ENCODE measurements at places on chromosomes 6 and 20.

DNA sequence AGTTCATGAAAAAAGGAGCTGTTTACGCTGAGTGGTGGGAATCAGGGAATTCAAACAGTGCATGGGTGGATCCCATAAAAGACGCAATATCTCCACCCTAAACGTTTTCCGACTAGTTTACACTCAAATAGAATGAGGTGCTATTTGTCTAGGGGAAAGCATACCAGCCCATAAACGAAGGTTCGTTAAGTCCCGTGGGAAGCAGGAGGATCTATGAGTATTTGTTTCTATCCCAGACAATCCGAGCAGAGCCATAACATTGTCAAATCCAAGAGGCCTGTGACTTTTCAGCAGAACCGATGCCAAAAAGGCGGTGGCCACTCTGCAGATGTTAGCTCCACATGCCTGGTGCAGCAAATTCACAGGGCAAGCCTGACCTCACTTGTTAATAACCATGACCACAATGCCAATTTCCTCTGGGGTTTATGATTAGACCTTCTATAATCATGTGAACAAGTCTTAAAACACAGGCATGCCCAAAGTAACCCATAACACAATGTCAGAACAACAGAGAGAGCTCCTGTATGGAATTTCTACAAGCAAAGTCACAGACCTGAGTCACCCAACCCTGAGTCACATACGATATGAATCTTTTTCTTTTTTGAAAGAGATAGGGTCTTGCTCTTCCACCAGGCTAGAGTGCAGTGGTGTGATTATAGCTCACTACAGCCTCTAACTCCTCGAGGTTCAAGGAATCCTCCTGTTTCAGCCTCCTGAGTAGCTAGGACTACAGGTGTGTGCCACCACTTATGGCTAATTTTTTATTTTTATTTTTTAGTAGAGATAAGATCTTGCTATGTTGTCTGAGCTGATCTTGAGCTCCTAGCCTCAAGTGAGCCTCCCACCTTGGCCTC lies 123.3 kb downstream of the KIF13A start:
- DNase-seq: no peak

- no peak for DNase-seq
Observed at GRCh38 chr20:40457404-40457803, 231.6 kb downstream of the MAFB start.

DNA sequence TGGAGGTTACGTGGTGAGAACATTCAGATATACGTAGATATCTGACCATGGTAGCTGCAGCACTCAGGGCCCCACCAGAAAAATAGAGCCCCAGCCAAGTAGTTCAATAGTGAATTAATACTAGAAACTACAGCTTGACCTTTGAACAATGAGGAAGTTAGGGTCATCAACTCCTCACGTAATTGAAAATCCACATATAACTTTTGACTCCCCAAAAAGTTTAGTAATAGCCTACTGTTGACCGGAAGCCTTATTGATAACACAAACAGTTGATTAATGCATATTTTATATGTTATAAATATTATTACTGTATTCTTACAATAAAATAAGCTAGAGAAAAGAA lies 117.9 kb downstream of the SNX5 start:
- no peak for DNase-seq

GRCh38 chr6:98808541-98809210 lies 25.7 kb upstream of the POU3F2 start:
- no peak for DNase-seq

DNA sequence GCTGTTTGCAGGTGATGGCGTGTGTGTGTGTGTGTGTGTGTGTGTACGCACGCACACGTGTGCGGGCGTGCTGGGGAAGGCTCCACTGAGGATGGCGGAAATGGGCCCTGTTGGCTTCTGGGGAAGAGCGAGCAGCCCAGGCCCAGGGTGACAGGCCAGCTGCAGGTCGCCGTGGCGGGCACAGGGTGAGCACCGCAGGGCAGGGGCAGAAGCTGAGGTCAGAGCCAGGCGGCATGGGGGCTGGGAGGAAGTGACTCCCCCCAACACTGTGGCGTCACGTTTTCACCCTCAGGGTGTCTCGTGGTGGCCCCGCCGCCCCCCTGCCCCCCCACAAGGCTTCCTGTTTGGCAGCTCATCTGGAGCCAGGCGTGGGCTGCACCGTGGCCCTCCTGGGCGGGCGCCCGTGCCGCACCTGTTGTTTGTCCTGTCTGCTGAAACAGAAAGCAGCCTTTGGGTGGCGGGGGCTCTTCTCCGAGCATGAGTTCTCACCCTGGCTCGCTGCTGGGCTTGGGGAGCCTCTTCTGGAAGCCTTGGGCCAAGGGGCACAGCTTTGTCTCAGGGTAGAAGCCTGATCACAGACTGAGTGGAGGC lies 7.1 kb downstream of the RBM38 start:
- no peak for DNase-seq

- no peak for DNase-seq
Observed at GRCh38 chr6:17336425-17336824, 55.3 kb downstream of the RBM24 start.

GRCh38 chr6:151763938-151764680 lies 43.4 kb upstream of the ESR1 start:
- peak; percentile 93 for DNase-seq

DNA sequence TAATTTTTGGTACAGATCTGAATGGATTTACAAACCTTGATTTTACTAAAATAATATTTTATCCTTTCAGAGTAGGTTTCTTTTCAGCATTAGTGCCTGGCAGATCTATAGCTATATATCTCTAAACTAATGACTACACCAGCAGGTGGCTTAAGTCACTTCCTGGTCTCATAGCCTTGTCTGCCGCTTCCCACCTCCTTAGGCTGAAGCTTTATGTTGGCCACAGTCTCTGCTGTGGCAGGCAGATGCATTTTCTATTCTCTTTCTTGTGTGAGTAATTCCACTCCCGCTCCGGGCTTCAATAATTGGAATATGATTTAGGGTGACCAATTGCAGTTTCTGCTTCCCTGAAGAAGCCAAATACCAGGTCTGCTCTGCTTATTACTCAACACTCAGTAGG lies 226.8 kb upstream of the HS3ST5 start:
- no peak for DNase-seq

GRCh38 chr6:65787787-65788186 lies 80.8 kb upstream of the EYS start:
- no peak for DNase-seq

- DNase-seq: no peak
Observed at GRCh38 chr6:43904311-43905123, 134.5 kb downstream of the VEGFA start.

- DNase-seq: no peak
Observed at GRCh38 chr6:107706516-107707115, 117.5 kb downstream of the SCML4 start.

DNA sequence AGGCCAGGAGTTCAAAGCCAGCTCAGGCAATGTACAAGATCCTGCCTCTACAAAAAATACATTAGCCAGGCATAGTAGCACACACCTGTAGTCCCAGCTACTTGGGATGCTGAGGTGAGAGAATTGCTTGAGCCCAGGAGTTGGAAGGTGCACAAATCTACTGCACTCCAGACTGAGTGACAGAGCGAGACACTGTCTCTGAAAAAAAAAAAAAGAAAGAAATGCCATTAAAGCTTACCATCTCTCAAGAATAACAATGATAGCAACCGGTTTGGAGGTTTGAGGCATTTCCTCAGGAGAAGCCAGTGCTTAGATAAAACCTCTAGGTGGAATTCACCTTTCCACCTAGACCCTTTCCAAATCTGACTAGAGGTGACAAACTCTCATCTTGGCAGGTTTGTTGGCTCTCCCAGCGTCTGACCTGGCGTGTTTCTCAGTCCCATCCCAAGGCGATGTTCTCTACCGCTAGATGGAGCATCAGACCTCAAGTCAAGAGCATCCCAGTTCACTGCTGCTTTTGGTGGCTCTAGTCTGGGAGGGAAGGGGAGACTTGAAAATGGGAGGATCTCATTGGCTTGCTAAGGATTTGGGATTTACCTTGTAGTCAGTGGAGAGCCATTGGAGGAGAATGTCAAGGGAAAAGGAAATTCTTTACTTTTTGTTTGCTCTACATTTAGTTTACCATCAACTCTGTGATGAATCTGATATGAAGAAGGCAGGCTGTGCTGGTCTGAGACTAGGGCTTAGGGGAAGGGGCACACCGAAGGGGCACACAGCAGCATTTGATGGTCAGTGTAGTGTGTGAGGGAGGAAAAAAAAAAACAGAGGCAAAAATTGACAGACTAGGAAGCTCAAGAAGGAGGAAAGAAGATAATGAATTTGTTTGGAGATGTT lies 67.9 kb downstream of the NCOA7 start:
- DNase-seq: peak; percentile 41

GRCh38 chr6:140824595-140824994 lies 1308.1 kb upstream of the GJE1 start:
- DNase-seq: no peak

DNA sequence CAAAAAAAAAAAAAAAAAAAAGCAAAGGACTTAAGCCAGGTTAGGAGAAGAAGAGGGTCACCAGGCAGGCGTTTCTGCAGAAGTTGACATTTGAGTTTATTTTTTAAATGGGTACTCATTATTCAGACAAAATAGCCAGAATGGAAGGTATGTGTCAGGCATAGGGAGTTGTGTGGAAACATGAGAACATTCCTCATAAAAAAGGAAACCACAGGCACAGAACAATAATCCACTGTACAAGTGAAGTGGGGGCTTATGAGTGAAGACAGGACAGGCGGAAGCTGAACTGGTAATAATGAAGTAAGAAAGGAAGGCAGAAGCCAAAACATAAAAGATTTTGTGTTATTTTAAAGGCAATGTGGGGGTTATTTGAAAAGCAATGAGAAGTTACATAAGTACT lies 104.6 kb downstream of the EPB41L2 start:
- DNase-seq: no peak

DNA sequence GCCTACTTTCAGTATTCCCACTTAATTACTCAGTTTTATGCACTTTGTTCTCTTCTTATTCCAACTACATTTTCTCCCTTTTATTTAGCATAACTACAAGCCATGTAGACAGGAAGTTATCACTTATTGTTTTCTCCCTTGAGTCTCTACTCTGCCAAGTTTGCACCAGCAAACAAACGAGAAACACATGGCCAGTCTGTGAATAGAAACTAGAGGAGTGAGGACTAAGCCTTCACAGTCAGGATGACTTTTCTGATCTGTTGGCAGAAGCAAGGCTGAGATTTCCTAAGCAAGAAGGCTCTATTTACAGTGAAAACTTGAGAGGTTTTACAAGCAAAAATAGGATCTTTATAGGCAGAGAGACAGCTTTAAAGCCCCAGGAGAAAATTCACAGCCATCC lies 69.8 kb upstream of the TINAG start:
- no peak for DNase-seq

DNA sequence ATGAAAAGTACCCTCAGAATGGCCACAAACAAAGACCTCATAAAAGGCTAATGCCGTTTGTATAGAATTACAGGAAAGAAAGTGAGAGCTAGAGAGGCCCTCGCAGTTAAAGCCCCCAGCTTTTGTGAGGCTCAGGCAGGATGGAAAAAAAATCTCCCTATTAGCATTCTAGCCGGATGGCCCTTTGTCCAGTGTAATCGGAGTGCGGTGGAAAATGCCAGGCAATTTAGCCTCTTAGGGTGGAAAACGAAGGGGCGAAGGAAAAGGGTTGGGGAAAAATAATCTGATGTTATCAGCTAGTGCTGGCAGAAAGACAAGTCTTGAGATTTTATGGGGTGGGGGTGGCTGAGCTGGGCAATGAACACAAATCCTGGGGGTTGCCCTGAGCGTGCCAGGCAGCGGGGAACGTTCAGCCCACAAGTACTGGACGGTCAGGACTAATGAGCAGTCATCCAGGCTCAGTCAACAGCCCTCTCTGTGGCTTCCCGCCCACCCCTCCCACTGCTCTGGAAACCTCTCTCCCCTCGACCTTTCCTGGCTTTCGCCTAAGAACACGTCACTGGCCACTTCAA lies 92.4 kb downstream of the PSMG4 start:
- no peak for DNase-seq

DNA sequence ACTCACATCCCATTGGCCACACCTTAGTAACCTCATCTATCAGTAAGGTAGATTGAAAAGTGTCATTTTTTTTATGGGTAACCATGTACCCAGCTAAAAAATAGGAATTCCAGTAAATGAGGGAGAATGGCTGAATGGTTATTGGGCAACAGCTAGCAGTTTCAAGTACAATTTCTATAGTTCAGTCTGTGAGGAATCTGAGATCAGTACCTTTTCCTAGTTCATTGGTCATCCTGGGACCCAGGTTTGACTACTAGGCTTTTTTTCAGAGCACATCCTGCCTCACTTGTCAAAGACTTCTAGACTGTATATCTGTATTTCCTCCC lies 28.3 kb downstream of the PHF3 start:
- no peak for DNase-seq

DNA sequence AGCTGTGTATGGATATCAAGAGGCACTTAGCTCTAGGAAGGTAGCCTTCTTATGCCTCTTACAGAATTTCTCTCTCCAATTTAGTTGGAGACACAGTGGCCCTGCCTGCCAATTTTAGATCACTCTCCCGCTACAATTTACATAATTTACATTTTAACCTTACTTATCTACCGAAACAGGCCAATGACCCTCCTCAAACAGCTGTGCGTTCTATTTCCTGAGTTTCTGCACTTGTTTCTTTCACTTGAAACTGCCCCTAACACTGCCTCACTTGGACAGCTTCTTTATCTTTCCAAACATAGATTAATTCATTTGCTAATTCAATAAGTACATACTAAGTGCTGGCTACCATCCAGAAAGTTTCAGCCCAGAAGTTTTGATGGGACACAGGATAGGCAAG lies 52.9 kb upstream of the HDDC2 start:
- no peak for DNase-seq

DNA sequence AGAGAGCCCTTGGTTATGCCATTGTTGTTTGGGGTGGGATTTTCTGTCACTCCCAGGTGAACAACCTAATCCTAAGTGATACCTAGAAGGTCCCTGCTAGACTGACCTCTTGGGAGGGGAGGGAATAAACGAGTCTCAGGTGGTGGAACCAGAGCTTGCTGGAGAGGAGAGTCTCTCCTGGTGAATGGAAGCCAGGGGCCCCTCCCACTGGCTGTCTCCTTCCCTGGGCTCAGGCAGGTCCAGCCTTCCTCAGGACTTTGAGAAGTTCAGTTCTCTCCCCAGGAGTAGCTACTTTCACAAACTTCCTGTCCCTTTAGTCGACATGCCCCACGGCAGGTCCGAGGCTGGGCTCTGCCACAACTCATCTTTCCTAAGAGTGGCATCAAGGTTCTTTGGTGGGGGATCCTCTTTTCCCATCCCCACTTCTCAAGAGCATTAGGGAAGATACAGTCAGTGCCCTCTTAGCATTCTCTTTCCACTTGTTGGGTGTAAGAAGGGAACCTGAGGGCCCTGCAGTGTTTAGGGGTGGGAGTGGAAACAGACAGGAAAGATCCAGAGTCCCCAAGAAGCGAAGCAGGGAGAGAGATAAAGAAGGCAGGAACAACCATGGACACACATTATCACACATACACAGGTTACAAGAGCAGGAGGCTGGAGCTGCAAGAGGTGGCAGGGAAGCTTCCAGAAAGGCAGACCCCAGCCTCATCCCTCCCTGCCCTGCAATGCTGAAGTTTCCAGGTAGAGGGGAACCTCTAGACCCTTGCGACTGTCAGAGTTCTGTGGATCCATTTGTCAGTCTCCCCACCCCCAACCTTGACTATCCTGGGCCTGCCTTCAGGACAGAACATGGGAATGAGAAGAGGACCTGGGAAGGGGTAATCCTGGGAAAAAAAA lies 900 bp upstream of the GLP1R start:
- DNase-seq: no peak

GRCh38 chr20:2108987-2109386 lies 7.4 kb downstream of the STK35 start:
- DNase-seq: no peak
